ENCODE measurements at places on chromosomes 12 and 14.

DNA sequence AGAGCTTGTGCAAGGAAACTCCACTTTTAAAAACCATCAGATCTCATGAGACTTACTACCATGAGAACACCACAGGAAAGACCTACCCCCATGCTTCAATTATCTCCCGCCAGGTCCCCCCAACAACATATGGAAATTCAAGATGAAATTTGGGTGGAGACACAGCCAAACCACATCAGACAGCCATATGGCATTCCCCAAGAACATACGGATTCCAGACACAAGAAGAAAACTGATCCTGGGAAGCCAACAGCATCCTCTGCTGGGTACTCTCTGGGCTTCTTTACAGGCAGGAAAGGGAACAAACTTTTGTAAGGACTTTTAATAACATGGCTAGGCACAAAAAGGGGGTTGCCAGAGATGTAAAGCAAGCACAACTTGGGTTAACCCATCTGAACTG is 127.2 kb downstream of the TMEM132C start:
- DNase-seq: no peak

GRCh38 chr12:64618953-64619590 is 8.8 kb downstream of the RASSF3 start:
- DNase-seq: peak; percentile 78

DNA sequence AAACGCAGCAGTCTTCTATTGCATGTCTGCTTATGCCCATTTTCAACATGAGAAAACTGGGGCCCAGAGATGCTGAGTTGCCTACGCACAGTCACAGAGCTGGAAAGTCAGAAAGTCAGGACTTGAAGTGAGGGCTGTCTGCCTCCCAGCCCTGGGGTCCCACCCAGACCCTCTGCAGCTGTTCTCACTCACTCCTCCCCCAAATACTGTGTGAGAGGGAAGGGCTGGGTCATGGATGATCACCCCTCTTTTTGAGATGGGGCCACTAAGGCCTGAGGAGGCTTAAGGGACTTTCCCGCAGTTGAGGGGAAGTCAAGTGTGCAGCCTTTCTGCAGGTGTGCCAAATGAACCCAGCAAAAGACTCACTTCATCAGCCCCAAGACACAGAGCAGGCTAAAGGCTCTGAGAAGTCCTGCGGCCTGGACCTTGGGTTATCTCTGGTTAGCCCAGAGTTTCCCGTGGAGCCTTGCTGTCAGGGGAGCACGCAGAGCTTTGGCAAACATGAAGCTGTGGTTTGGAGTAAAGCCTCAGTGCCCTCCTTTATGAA is 18.7 kb downstream of the DTX1 start:
- no peak for DNase-seq

DNA sequence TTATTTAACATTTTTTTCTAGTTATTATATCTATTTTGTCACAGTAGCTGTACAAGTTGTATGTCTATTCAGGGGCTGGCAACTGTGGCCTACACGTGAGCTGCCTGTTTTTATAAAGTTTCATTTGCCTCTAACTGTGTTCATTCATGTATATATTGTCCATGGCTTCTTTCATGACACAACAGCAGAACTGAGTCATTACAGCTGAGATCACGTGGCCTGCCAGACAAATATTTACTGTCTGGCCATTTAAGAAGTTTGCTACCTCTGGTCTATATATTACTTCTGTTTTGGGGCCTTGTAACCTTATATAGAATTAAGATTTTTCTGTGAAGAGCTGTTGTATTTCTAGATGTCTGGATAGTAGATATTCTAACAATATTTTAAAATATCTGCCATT is 37.9 kb downstream of the KIAA0586 start:
- DNase-seq: no peak

DNA sequence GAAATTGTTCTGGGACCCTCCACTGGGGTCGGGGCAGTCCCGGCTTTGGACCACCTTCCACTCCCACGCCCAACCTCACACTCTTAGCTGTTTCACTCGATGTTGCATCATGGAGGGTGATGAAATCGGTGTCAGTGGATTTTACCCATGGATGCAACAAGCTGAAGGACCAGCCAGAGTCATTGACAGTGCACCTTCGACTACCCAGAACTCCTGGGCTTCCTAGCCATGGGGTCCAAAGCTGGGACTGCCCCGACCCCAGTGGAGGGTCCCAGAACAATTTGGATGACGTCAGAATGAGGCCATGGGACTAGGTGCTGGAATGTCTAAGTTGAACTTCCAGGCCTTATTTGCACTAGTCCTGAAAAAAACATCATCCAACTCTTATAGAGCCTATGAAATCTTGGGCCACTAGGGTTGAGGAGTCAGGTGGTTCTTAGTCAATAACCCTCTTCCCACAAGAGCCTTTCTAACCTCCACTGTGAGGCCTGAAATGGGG is 882 bp upstream of the IL23A start:
- no peak for DNase-seq

DNA sequence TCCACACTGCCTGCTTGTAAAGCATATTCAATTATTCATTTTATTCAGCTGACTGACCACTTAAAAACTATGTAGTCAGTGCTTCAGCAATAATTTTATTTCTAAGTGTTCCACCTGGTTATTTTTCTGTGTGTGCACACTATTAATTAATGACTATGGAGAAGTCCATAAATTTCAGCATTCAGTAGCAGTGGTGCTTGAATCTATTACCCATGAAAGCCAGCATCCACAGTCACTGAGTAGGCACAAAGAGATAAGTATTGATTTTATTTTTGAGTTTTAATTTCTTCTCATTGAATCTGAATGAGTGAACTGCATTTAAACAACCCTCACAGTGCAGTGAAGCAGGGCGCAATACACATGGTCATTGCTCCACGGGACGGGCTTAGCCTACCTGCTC is 643.1 kb downstream of the GALC start:
- no peak for DNase-seq

DNA sequence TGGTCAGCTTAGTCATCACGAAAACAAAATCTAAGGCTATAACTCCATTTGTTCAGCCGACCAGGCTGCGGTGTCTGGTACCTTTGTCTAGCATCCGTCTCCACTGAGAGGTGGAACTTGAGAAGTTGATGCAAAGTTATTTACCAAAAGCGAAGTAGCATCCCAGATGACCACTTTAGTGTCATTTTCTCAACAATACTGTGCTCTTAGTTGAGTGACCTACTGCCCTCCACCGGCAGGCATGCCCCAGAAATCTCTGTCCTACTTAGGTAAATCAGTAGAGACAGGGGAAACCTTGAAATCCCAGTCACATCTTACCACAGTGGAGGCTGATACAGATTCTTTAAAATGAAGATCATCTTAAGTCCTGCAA is 1.3 kb upstream of the ST8SIA1 start:
- no peak for DNase-seq

- DNase-seq: no peak
Measured at GRCh38 chr14:74141703-74142102, 56.9 kb downstream of the LIN52 start.

DNA sequence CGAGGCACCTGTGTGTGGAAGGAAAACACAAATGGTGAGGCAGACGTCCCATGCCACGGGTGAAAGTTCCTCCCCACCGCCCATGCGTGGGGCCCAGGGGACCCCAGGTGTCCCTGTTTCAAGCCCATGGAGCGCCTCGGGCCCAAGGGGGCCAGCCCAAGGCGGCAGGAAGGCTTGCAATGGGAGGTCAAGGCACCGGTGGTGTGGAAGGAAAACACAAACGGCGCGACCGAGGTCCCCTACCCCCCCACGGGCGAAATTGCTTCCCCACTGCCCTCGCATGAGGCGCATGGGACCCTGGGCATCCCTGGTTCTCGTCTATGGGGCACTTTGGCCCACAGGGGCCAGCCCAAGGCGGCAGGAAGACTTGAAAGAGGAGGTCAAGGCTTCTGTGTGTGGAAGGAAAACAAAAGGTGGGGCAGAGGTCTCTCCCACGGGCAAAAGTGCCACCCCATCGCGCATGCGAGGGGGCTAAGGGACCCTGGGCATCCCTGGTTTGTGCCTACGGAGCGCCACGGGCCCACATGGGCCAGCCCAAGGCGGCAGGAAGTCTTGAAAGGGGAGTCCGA is 379.4 kb downstream of the ALG10 start:
- DNase-seq: no peak

DNA sequence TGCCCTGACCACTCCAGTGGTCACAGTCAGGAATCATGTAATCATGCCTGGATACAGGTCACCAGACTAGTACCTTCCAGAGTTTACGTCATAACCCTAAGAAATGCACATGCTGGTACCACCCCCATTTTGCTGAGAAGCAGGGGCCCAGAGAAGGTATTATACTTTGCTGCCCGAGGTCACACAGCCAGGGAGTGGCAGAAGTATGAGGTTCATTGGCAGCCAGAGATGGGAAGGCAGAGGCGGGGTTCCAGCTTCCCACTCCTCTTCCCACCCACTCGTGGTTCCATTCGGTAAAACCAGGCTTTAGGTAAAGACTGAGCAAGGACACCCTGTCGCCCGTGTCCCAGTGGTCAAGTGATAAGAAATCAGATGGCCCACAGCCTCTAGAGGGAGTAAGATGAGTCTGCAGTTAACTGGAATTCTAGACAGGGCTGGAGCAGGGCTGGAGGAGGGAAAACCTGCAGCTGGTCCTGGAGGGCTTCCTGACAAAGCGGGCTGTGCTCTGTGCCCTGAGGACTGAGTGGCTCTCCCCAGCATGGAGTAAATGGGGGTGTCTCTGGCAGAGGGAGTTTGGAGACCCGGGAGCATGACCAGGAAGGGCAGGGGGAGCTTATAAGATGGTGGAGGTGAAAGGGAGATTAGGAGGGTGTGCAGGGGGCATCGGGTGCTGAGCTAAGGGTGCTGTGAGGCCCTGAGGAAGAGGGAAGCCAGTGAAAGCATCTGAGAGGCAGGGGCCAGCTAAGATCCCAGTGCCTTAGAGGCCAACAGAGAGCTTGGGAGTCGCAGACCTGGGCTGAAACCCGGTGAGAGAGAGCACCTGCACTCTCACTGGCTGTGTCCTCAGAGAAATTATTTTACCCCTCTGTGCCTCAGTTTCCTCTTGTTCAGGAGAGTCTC is 5.7 kb downstream of the FAM222A start:
- no peak for DNase-seq

DNA sequence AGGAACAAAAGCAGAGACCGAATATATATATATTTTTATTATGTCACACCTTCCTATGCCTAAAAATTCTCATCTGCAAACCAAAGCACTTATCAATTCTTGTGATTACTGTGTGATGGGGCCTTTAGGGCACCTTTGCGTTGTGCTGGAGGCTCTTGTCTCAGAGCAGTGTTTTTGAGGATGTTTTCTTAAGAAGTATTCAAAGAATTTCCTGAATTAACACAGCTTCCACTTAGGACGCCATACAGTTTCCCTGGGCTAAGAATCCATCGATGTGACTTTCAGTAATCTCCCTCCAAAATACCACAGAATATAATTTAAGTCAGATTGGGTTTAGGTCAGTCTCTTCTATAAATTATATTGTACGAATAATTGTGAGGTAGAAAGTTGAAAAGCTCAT is 22.0 kb upstream of the HIF1A start:
- DNase-seq: no peak

- DNase-seq: no peak
Measured at GRCh38 chr14:34172550-34173368, 221.9 kb upstream of the EGLN3 start.

GRCh38 chr14:73865534-73866113 is 14.0 kb downstream of the PTGR2 start:
- no peak for DNase-seq

- no peak for DNase-seq
Measured at GRCh38 chr12:71682466-71682865, 3.4 kb upstream of the TMEM19 start.
